ENCODE measurements at places on chromosomes 16 and 17.

- DNase-seq: no peak
Measured at GRCh38 chr16:89759746-89760340, 38.5 kb downstream of the ZNF276 start.

- no peak for DNase-seq
Measured at GRCh38 chr17:74017466-74017865, 186.0 kb upstream of the RPL38 start.

- DNase-seq: no peak
Measured at GRCh38 chr16:3756113-3756512, 38.8 kb upstream of the TRAP1 start.

GRCh38 chr17:58247511-58248363 is 9.4 kb downstream of the LPO start:
- DNase-seq: no peak

- DNase-seq: no peak
Measured at GRCh38 chr17:4584101-4584916, at the start of gene SMTNL2. TSS of gene SMTNL2 (plus strand) at chr17:4584529. CDS start at chr17:4584606, 77 bp downstream.

DNA sequence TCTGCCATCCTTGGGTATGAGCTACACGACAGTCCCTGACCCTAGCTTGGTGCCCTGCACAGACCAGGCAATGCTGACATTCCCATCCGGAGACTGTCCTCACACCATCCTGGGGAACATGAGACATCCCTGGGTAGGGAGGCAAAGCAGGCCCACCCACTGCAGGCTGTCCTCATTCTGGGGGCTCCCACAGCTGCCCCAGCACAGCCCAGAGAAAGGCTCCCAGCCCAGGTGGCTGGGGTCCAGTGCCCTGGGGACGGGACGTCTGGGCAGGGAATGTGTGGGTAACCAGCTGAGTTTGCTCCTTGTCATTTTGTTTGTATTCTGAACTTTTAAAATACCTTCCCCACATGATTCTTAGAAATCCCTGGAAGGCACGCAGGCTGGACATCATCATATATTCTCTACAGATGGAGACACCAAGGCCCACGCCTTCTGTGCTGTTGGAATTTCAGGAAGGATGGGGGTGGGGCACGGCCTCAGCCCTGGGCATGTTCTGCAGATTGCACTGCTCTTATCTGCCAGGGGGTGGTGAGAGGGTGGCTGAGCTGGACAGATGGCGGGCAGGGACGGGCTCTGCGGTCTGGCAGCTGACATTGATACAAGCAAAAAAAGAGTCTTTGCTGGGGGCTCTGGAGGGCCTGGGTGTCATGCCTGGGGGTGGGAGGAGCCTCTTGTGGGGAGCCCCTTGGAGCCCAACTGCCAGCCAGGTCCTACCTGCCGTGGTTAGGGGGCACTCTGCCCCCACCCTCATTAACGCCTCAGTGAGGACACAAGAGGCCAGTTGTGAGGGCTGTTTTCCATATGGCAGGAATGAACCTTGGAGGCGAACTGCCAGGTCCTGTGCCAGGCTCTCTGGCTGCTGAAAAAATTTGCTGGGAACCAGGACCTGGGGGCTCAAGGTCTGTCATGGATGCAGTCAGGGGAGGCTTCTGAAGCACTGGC is 28.4 kb downstream of the LRRC75A start:
- DNase-seq: no peak

- no peak for DNase-seq
Measured at GRCh38 chr17:78179372-78179771, 7.5 kb downstream of the TK1 start.

DNA sequence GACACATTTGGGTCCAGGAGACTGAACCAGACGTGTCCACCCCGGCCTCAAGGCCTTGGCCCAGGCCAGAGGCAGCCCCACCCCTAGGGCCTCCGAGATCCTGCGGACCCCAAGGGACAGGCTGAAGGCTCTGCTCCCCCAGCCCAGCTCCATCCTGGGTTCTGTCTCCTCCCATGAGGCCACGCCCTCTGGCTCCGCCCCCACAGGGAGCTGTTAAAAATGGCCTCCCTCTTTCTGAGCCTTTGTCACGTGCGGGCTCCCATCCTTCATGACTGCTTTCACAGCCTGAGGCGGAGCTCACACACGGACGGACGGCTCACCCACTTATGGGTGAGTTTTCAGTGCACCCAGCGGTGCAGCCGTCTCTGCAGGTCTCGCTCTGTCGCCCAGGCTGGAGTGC is 6.5 kb upstream of the CACNA1H start:
- DNase-seq: no peak

DNA sequence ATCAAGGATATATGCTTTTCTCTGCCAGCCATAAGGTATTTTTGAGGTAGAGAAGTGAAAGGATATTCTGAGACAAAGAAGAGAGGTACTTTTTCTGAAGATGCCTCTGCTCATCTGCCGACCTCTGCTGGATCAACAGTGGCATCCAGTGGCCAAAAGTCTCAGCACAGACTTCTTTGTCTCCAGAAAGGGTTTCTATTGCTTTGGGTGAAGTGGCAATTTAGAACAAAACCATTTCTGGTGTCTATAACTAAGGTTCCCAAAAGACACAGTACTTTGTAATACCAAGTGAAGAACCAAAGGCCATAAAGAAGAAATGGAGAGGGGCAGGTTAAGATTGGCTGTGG is 155.2 kb upstream of the C17orf78 start:
- DNase-seq: no peak

GRCh38 chr17:15966183-15966878 is 21.4 kb downstream of the ADORA2B start:
- no peak for DNase-seq

- no peak for DNase-seq
Measured at GRCh38 chr16:61296814-61297213, 739.4 kb downstream of the CDH8 start.

DNA sequence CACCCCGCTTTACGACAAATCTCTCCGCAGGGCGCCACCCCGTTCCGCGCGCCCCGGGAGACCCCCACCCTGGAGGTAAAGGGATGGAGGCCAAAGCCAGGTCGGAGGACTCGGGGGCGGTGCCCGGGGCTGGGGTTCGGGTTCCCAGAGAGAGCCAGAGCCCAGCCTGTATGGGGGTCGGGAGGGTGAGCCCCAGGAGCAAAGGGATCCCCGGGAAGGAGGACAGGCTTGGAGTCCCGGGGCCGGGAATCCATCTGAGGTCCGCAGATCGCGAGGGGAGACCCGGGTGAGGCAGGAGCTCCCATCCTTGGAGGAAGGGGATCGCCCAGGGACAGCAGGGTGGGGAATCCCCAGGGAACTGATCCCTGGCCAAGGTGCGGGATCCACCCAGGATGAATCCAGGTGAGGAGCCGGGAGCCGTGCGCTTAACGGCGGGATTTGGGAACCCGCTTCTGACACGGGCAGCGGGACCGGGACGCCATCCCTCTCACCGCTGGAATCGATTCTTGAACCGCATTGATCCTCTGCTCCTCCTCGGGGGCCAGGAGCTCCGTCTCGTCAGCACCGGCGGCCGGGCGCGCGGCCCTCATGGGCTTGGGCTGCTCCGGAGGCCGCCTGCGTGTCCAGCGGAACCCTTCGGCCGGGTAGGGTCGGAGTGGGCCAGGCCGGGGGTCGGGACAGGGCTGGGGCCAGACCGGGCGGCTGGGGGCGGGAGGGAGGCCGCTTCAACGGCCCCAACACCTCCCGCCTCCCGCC is at the start of gene MMD:
MMD (minus strand) TSS at position 657 of the 756 bp plus-strand sequence; CDS start at position 517, 140 bp downstream.
- no peak for DNase-seq

GRCh38 chr17:78400581-78401240 is 22.3 kb downstream of the PGS1 start:
- no peak for DNase-seq

- no peak for DNase-seq
Measured at GRCh38 chr17:44241106-44241624, 21.7 kb upstream of the UBTF start.

DNA sequence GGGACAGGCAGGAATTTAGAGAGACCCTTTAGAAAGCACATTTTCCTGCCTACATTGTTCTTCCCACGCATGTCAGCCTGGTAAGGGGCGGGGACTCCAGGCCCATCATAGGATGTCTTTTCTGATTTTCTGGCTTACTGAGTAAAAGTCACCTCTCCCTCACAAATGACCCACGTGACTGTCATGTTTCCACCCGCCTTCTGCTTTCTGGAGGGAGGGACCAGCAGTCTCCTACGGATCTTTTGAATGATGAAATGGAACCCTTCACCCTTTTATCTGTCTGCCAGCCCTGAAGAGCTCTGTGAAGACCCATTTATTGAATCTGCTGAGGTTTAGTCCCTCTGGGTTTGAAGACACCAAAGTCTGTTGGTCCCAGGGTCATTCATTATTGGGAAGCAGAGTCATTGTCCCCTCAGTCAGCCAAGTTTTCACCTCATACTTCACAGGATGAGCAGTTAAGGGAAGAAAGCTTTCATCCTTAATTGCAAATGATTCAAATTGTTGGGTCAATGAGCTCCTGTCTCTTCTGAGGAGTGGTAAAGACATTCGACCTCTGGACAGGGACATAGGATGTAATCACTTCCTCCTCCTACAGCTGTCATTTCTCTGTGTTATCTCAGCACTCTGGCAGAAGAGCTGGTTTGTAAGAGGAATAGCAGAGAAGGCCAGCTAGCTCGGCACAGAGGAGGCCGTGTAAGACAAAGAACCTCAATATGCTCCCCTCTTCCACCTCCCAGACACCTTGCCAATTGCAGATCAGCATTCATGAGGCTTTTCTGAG is 446.1 kb downstream of the HS3ST3B1 start:
- DNase-seq: no peak

- DNase-seq: no peak
Measured at GRCh38 chr17:17913695-17914332, 58.4 kb downstream of the TOM1L2 start.

GRCh38 chr17:79294459-79295071 is 219.9 kb downstream of the ENGASE start:
- peak; percentile 58 for DNase-seq

DNA sequence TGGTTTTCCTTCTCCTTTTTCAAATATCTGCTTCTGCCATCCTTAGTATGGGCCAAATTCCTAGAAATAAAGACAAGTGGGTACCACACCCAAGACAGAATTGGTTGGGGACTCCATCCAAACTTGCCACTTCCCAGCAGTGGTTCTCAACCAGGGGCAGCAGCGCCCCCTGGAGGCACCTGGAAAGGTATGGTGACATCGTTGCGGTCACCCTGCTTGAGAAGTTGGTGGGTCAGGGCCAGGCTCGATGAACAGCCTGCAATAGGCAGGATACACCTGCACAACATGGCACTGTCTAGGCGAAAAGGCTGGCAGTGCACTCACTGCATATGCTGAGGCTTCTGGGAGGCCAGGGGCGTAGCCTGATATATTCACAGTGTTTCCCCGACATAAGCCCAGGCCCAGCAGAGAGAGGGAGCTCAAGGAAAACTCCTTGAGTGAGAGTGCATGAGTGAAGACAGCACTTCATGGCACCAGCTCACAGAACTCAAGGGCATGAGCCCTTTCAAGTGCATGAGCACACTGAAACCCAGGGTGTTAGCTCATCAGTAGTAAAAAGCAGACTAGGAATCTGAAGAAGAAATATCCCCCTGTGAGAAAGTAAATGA is 57.7 kb downstream of the CMC2 start:
- DNase-seq: no peak

DNA sequence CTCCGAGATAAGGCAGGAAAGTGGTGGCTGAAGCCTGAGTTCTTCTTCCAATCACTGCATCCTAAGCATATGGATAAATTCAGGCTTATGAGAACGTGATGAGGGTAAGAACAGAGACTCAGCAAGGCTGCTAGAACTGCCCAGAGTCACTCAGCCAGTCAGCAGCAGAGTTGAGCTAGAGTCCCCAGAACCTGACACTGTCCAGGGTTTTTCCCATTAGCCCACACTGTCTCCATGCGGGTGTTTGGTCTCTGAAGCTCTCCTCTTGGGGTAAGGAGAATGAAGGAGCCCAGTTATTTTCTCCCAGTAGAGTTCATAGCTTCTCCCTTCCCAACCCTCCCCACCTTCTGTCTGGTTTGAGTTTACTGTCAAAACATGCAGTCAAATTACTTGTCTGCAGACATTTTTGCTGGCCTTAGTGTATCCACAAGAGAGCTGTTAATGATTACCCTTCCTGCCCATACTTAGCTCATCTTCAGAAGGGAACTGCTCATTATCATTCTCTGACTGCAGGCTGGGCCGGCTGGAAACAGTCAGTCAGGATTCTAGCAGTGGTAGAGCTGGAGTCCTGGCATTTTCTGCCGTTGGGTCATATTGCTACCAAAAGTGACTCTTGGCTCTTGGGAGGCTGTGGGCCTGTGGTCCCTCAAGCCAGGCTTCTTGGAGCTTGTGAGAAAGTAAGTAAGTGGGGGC is 460.0 kb downstream of the HS3ST3B1 start:
- DNase-seq: no peak

- no peak for DNase-seq
Measured at GRCh38 chr16:3501783-3502400, 1.1 kb downstream of the CLUAP1 start.

DNA sequence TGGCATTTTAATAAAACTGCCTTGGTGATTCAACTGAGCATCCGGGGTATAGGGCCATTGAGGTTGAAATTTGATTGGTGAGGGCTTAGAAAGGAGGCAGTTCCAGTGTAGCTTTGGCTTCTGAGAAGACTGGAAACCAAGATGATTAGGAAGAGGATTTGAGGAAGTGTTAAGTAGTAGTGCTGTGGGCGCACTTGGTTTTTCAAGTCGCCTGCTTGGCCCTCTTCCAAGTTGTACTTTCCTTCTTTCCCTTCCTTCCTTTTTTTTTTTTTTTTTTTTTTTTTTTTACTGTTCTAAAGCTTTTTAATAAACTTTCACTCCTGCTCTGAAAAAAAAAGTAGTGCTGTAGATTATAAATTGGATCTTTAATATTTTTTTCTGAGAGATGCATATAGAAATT is 320.5 kb downstream of the UTP18 start:
- DNase-seq: no peak

- DNase-seq: no peak
Measured at GRCh38 chr17:41972571-41973407, 6.2 kb downstream of the CNP start.

- DNase-seq: no peak
Measured at GRCh38 chr16:11100239-11100750, 155.7 kb downstream of the SOCS1 start.

DNA sequence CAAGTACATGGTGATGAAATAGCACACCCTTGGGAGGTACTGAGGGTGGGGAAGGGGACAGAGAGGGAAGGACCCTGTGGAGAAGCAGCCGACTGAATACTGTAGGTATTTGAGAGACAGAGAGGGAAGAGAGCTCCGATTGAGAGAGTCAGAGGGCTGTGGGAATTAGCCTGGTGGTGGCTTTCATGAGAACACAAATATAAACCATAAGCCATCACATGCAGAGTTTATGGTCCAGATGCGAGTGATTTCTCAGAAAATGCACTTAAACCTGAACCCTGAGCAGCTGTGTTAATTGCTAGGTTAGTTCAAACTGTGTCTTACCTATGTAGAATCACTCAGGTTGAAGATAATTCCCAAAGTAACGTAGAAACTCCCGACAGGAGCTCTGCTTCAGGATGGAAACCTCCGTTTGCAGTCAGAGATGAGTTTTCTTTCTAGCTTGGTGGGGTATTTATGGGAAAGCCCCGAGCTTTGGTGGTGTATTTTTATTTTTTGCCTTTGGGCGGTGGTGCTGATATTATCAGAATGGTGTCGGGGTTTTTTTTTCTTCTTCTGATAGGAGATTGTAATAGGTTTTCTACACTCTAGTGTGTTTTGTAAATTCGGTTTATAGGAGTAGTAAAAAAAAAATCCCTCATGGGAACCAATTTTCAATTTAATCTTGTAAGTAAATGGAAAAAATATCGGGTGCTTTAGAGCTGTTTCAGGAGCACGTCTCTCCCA is 184.9 kb upstream of the CACNG5 start:
- DNase-seq: no peak
